ENCODE measurements at places on chromosomes 5 and 9.
A peak's percentile ranks its signal among the peaks of the same experiment; 100 is the strongest.

DNA sequence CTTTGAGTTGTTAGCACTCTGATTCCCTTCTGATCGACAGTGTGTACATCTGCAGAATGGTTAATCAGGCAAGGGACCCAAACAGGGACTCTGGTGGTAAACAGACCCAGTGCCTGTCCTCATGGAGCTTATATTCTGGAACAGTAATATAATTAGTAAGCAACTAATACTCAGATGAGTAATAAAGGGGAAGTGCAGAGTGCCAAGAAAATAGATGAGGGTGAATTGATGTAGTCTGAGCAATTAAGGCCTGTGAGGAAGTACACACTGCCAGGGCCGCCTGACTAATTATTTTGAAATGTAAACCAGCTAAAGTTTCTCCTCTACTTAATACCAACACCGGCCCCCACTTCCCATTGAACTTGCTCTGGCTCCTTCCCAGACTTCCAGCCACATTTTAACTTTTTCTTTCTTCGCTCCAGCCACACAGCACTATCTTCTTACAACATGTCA lies 4.2 kb downstream of the DHX29 start:
- no peak for DNase-seq

DNA sequence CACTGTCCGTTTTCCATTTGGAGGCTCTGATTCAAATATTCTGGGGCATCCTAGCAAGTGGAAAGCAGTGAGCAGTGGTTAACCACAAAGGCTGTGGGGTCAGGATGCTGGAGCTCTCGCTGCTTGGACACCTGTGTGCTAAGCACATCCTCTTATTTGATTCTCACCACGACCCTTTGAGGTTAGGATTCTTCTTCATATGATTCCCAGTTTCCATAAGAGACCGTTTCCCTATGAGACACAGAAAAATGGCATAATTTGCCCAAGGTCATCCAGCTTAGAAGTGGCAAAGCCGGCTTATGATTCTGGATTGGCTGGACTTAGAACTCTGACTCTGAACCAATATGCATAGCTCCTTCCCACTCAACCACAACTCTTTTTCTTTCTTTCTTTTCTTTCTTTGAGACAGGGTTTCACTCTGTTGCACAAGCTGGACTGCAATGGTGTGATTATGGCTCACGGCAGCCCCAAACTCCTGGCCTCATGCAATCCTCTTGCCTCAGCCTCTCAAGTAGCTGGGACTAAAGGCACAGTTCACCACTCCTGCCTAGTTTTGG lies 207.7 kb downstream of the TTLL11 start:
- DNase-seq: no peak

- DNase-seq: no peak
Measured at GRCh38 chr9:110638381-110638954, 30.1 kb upstream of the MUSK start.

DNA sequence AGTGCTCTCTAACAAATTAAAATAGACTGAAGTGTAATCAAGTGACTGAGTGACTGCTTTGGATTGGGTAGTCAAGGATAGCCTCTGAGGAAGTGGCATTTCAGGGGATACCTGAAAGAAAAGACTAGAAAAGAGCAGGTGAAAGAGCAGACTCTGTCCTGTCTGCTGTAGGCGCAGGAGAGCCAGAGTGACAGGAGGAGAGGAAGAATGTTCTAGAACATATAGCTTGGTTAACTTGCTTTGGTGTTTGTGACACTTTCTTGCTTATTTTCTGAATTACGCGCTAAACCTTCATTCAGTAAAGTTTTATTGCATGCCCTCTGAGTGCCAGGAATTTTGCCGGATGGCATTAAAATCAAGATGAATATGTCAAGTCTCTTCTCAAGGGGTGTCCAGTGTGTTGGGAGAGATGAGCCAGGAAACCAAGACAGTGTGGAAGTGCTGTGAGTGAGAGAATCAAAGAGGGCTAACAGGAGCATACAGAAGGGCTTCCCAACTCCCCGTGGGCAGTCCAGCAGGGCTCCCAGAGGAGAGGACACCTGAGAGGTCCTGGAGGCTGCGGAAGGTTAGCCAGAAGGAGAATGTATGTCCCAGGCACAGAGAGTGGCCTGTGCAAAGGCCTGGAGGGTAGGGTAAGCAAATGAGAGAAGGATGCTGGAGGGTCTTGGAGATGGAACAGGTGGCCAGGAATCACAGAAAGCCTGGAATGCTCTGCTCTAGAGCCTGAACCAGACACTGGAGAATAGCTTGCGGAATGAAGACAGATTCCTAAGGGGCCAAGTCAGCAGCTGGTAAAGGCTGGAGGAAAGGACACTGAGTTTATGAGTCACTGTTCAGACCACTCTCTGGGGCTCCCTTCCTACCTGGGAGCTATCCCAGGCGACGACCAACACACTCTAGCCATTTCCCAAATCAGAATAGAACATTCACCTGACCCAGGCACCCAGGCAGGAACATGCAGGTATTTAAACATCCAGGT lies 59.3 kb downstream of the SLC22A5 start:
- DNase-seq: no peak

- no peak for DNase-seq
Measured at GRCh38 chr5:112355058-112355685, 63.9 kb downstream of the EPB41L4A start.

DNA sequence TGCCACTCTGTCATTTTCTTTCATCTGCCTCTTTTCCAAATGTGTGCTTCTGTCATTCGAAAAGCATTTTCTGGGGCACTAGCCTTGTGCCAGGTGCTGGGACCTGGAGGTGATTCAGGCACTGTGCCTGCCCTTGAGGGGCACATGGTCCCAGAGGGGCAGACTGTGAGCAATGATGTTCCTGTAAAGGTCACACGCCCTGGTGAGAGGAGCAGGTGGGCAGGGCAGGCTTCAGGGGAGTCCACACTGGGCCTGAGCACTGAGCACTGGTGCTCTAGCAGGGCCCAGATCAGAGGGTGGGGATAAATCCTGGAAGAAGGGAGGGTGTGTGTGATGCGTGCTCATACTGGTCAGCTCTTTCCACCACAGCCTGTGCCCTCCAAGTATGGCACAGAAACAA lies 77.8 kb downstream of the COL15A1 start:
- DNase-seq: no peak

DNA sequence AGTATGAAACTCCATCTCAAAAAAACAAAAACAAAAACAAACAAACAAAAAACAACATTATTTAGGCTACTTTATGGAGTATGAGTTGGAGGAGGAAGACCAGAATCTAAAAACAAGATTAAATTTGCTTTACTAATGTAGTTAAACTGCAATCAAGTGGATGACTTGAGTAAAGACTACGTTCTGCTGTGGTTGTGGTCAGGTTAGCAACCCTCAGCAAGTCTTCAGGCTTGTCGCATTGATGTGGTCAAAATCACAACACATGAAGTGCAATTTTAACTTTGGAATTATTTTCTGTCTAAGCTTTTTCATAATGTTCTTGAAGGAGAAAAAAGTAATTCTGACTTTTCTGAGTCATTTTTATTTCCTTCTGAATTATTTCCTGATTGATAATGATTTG lies 43.1 kb downstream of the PDE6A start:
- no peak for DNase-seq

DNA sequence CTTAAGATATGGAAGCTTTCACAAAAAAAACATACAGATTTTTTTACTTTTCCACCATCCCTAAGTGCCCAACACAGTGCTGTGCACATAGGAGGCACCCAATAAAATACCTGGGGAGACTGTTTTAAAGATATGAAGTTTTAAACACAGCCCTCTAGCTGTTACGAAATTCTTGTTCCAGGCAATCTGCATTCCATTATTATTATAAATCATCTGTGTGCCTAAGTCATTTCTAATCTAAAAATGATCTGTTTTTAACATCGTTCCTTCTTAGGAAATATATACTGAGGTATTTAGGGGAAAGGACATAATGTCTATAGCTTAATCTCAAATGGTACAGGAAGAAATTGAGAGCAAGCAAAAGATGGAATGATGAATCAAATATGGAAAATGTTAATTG lies 32.7 kb upstream of the ISCA1 start:
- DNase-seq: no peak

GRCh38 chr5:158679221-158679641 lies 420.5 kb downstream of the EBF1 start:
- DNase-seq: no peak

DNA sequence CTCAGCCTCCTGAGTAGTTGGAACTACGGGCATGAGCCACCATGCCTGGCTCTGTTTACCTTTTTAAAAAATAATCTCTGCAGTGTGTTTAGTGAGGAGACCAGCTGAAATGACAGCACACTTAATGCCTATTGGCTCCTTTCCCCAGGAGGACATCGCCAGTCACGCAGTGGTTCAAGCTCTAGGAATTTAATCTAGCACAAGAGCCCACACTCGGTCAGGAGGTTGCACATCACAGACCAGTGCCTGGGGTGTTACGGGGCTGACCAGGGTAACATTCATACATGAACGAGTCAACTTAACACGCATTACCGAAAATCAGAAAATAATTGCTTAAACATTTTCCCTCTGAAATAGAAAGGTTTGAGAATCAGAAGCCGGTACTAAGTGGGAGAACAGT lies 217.0 kb downstream of the GOLPH3 start:
- DNase-seq: no peak

DNA sequence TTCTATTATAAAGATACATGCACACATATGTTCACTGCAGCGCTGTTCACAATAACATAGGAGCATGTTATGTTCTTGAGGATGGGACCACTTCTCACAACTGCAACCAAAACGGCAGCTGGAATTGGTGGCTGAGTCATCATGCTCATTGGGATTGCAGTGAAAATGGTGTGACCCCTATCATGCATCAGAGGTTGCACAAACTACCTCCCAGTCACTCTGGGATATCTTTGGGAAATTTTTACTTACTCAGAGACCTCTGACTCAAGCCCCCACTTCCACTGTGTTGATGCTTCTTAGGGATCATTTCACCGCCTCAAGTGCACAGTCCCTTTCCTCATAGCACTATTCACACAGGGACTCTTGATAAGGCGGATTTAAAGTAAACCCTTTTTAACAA lies 474.1 kb downstream of the BNC2 start:
- DNase-seq: no peak

DNA sequence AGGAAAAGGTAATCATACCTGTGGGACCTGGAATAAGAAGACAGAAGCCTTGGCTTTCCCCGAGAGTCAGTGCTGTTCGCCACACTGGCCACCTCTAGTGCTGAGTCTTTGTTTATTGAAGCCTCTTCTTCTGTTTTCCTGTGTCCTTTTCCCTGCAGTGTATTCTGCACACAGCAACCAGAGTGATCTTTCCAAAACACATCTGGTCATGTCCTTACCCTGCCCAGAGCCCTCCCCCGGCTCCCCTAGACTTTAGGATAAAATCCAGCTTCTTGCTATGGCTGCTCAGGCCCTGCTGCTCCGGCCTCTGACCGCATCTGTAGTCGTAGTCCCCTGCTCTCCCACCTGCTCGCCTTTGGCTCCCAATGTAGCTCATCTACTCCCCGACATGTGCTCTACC lies 28.3 kb downstream of the GALNT10 start:
- DNase-seq: no peak

- no peak for DNase-seq
Measured at GRCh38 chr9:2424619-2425033, 197.0 kb upstream of the VLDLR start.

DNA sequence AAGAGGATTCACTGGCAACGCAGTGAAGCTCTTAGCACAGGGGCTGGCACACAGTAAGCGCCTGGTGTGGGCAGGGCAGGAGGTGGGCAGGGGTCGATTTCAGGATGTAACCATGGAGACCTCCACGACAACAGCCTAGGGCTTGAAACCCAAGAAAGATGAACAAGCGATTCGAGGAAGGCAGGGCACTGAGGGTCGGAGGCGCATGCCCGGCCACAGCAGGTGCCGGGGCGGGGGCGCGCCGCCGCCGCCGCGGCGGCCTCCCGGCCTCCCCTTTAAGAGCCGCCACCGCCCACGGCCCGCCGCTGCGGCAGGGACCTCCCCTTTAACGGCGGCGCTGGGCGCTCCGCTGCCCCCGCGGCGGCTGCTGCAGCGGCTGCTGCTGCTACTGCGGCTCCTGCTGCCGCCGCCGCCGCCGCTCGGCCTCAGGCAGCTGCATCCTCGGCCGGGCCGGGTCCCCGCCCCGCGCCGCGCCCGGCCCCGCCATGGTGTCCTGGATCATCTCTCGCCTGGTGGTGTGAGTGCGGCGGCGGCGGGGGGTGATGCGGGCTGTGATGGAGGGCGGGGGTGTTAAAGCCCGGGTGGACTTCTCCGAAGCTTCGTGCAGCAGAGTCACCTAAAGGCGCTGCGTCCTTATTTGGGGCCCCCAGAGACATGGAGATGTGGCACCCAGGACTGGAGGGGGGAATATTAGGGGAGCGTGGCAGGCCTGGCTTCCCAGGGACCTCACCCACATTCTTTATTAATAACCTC lies at the start of gene REEP2:
Gene REEP2 (plus strand): TSS at position 334 of the 753 bp plus-strand sequence. CDS start 152 bp downstream, at position 486.
- peak; percentile 41 for DNase-seq

DNA sequence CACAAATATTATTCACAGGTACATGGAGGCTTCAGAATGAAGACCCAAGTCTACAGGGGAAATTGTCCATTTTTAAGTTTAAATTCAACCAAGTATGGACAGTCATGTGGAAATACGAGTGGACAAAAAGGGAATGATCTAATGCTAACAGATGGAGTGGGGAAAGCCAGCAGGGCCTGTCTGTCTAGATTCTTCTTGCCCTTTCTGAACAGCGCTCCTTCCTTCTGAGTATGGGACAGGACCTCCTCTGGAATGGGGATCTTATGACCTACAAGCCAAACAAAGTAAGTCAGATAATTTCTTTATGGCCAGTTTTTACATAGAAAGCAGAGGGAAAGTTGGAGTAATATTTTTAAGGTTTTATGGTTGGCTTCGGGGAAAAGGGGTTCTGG lies 119.8 kb upstream of the NEK6 start:
- no peak for DNase-seq

- no peak for DNase-seq
Measured at GRCh38 chr9:93976973-93977372, 21.8 kb upstream of the BARX1 start.

- DNase-seq: no peak
Measured at GRCh38 chr9:92295827-92296258, 2.3 kb upstream of the IARS1 start.

DNA sequence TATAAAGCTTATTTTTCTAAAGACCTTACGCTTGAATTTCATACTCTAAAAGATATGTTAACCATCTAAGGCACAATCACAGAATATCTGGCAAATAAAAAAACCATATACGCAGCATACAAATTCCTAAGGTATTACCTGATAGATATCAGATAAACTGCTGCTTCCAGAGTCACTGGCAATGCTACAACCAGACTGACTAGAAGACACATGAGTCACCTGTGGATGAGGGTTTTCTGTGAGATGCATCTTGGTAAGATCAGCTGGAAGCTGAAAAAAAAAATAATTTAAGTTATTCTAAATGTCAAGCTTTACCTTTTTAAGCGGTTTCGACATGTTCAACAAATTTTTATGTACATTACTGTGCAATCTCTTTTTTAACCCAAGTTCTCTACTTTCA lies 113.8 kb downstream of the RAPGEF6 start:
- DNase-seq: no peak
